ENCODE measurements at places on chromosomes 1 and 21.

- DNase-seq, result no peak
These were observed 43.5 kb downstream of the LPAR3 start for GRCh38 chr1:84849357-84849975.

GRCh38 chr1:112815376-112815775, 100.2 kb upstream of the PPM1J start:
- no peak for DNase-seq

DNA sequence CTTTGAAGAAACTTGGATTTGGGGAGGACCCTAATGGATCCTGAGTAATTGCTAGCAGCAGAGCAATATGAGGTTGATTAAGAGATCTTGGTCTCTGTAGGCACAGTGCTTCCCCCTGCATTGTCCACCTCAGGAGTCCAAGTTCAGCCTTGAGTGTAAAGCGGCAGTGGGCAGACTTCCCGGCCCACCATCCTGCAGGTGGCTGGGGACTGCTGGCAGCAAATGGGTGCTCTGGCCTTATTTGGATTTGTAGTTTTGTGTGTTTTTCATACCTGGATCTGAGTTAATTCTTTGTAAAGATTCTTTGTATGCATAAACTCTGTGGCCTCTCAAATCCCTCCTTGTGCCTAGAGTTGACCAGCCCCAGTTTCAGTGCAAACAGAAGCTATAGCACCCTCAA, 7.6 kb downstream of the BARHL2 start:
- no peak for DNase-seq

- no peak for DNase-seq
These were observed 46.0 kb upstream of the MACF1 start for GRCh38 chr1:39158327-39159086.

GRCh38 chr1:174841747-174842146, 158.0 kb upstream of the CACYBP start:
- peak; percentile 53 for DNase-seq

DNA sequence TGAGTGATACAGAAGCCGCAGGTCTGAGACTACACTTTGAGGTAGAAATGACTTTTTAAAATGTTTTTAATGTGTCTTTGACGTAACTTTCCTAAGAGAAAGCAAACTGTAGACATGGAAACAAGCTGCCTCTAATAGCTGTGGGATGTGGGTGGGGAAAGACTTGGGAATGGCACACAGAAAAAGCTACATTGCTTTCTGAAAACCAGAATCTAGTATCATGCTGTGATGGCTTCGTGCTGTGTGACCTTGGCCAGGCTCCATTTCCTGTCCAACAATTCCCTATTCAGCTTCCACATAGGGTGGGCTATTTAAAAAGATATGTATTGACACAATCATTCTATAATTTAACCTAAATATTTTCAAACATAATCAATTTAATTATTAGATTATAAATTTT, 909.1 kb downstream of the NCAM2 start:
- DNase-seq, result no peak

GRCh38 chr21:18030248-18030647, 211.1 kb upstream of the C21orf91 start:
- DNase-seq, result peak; percentile 71

DNA sequence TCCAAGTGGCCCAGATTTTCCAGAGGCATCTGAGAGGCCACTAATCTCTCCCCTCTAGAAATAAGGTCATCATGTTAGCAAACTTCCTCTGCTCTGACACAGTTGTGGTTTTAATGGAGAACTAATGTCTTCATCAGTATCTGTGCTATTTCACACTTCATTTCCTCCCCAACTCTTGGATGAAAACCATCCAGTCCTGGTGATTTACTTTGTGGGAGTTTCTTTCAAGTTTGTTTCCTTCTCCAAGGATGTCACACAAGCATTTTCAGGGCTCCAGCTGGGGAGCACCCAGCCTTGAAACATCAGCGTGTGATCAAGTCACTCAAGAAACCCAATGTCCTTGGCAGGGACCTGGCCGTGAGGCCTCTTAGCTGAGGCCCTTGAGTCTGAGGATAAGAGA, 38.8 kb downstream of the TBX15 start:
- peak; percentile 74 for DNase-seq

- DNase-seq, result no peak
These were observed 301.0 kb downstream of the TTLL7 start for GRCh38 chr1:83697961-83698360.

GRCh38 chr1:63368131-63368530, 704 bp downstream of the ALG6 start:
- no peak for DNase-seq

DNA sequence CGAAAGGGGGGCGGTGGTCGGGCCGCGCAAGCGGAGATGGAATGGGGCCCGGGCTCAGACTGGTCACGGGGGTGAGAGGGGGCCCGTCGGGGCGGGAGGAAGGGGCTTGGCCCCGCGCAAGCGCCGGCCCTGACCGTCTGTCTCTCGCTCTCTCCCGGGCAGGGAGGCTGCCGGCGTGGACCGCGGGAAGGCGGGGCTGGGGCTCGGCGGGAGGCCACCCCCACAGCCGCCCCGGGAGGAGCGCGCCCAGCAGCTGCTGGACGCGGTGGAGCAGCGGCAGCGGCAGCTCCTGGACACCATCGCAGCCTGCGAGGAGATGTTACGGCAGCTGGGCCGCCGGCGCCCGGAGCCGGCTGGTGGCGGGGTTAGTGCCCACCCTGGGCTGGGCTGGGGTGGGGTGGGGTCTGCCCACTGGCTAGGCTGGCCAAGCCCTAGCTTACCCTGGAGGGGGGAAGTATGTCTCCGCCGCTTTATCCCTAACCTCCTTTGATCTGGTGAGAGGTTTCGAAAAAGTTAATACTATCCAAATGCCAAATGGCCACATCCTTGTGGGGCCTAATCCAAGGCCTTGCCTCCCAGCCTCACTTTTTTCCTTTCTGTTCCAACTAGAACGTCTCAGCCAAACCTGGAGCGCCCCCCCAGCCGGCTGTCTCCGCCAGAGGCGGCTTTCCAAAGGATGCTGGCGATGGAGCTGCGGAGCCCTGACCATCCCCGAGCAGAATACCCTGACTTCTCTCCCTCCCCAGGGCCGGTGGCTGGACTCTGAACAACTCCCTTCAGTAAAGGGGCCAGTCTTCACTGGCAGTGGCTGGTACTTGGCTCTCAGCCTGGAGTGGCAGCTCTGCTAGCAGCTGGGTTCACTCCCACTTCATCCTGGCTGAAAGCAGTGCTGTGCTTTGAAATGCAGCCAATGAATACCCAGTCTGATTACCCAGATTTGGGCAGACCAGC, 636 bp upstream of the YRDC start:
- no peak for DNase-seq

DNA sequence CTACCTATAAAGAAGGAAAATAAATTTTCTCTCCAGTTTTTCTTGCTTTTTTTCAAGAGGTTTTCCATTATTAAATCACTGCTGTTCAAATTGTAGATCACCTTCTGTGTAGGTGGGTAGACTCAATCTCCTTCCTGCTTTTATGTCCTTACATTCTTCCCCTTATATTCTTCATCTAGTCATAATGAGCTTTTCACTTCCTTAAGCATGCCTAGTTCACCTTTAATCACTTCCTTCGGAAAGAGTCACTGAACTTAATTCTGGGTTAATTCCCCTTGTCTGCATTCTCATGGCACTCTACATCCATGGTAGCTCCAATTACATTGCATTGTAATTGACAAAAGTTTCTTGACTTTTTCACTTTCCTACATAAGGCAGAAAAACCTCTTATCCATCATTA, 6.1 kb upstream of the FAM177B start:
- no peak for DNase-seq

DNA sequence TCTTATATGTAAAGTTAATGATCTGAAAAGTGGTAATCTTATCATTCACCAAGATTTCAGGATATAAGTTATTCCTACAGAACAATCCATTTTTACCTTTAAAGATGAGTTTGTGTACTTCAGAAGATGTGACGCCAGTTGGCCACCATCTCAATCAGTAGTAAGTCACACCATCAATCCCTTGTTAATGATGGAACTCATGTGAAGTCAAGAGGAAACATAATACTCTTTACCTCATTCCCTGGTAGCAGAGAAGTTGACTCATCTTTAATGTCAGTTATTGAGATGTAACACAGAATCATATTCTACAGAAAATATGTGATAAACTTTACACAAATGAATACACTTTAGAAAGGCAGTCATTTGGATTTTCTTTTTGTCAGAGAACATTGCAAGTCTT, 38.2 kb downstream of the MRPL39 start:
- no peak for DNase-seq

DNA sequence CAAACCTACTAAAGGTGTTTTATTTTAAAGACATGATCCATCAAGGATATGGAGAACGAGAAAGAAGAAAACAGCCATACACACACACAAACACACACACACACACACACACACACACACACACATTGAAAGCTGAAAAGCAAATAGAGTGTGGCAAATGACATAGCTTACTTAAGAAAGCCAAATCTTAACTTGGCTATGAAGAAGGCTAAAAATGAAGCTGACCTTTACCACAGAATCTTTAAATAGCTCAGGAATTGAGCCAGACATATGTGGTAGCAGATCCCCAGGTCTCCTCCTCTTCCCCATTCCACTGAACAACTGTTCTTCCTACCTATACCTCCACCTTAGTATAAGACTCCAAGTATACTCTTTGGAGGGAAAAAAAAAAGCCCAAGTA, 185.6 kb downstream of the CLEC20A start:
- DNase-seq, result no peak

GRCh38 chr1:201648066-201648906, 109.4 kb downstream of the NAV1 start:
- DNase-seq, result no peak

DNA sequence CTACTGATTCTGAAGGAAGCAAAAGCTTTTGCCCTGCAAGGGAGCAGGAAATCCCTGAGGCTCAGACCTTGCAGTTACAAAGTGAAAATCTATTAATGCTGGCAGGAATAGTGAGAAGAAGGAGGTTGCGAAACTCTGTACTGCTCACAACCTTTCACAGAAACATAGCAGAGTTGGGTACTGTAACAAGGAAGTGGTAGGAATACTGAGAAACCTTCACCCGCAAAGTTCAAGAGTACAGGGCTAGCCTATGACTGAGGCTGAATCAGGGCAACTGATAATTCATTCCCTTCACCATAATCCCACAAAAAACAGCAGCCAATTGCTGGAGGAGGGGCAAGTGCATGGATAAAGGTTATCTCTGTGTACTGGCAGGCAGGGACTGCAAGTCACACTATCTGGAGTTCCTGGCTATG, 23.9 kb upstream of the KCTD3 start:
- peak; percentile 99 for DNase-seq

GRCh38 chr1:79561521-79561978, 555.0 kb upstream of the ADGRL4 start:
- DNase-seq, result no peak

All from MV-4-11 (cell line).